ENCODE measurements at places on chromosomes 5 and 9. TPM values are rescaled to one million over a fixed set of nuclear protein-coding genes. Genes with fewer than 3 reads are reported as not detected.

GKAP1 gene
- total RNA-seq = 3.5 TPM

CHSY3 gene
- 21.2 TPM for total RNA-seq

SPATA31D4 gene
- total RNA-seq = not detected

GRM6 gene
- total RNA-seq = not detected

ENTPD2 gene
- 55.6 TPM for total RNA-seq

OLFM1 gene
- 0.74 TPM for total RNA-seq

HBEGF gene
- total RNA-seq = 22.6 TPM

CCDC171 gene
- 6.5 TPM for total RNA-seq

QRFP gene
- not detected for total RNA-seq

DNA sequence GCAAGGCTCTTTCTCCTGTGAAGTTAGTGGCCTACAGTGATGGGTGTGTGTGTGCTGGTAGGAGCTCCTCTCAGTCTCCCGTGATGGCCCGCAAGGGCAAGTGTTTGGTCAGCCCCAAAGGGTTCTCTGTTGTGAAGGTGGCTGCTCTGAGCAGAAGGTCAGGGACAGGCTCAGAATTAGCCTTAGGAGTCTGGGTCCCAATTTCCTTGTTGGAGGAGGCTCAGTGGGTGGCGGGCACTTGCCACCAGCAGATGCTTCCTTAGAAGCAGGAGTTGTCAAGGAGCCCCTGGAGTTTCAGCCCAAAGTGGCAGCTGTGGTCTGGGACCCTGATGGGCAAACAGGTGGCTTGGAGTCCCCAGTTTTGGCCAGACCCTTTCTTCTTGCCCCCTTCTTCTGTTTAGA lies 154.4 kb downstream of the MACROH2A1 start:
- peaks cover 3% of the 10 kb centered on the region for H3K27me3 ChIP-seq
- H3K4me3 ChIP-seq = no peak overlapping the region
- H3K36me3 ChIP-seq = no peaks in the 10 kb centered on the region
- H3K4me1 ChIP-seq = no peaks in the 10 kb centered on the region

GRCh38 chr5:135557076-135557838 lies 21.5 kb upstream of the NEUROG1 start:
- no peaks in the 10 kb centered on the region for H3K4me1 ChIP-seq
- DNase-seq = no peak
- H3K36me3 ChIP-seq = no peaks in the 10 kb centered on the region
- peaks cover 5% of the 10 kb centered on the region for H3K27me3 ChIP-seq
- H3K27ac ChIP-seq = no peak overlapping the region
- no peak overlapping the region for H3K4me3 ChIP-seq

- no peaks in the 10 kb centered on the region for H3K4me1 ChIP-seq
- no peaks in the 10 kb centered on the region for H3K36me3 ChIP-seq
- DNase-seq = no peak
- no peak overlapping the region for H3K27ac ChIP-seq
- H3K27me3 ChIP-seq = peaks cover 1% of the 10 kb centered on the region
- H3K4me3 ChIP-seq = no peak overlapping the region
Observed at GRCh38 chr5:129410488-129410887, 49.6 kb upstream of the ADAMTS19 start.

- peaks cover 11% of the 10 kb centered on the region for H3K4me1 ChIP-seq
- no peak for DNase-seq
- no peaks in the 10 kb centered on the region for H3K36me3 ChIP-seq
- H3K27ac ChIP-seq = no peak overlapping the region
- H3K27me3 ChIP-seq = peaks cover 22% of the 10 kb centered on the region
Observed at GRCh38 chr5:73452215-73452614, 3.6 kb upstream of the FOXD1 start.

- peaks cover 10% of the 10 kb centered on the region for H3K4me1 ChIP-seq
- H3K27ac ChIP-seq = no peak overlapping the region
- H3K27me3 ChIP-seq = peaks cover 10% of the 10 kb centered on the region
- no peak overlapping the region for H3K4me3 ChIP-seq
- DNase-seq = no peak
- peaks cover 5% of the 10 kb centered on the region for H3K36me3 ChIP-seq
Observed at GRCh38 chr5:1105350-1106265, 6.3 kb downstream of the SLC12A7 start.

DNA sequence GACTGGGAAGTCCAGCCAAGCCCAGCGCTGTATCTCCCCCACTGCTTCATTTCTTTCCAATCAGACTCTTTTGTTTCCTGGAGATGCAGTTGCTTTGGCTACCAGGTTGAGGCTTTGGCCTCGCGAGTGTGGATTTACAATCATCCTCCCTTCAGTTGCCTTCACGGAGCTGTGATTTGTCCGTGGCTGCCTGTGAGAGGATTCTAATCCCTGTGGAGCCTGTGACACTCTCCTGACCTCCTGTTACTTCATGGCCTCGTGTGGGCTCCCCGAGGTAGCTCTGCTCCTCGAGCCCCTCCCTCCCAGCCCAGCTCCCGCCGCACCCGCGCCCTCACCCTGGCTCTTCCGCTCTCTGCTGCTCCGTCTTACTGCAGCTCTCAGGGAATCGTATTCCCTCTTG lies 107.2 kb upstream of the STC2 start:
- H3K4me1 ChIP-seq = no peaks in the 10 kb centered on the region
- H3K36me3 ChIP-seq = peaks cover 4% of the 10 kb centered on the region
- DNase-seq = no peak
- no peak overlapping the region for H3K4me3 ChIP-seq
- peaks cover 2% of the 10 kb centered on the region for H3K27me3 ChIP-seq

DNA sequence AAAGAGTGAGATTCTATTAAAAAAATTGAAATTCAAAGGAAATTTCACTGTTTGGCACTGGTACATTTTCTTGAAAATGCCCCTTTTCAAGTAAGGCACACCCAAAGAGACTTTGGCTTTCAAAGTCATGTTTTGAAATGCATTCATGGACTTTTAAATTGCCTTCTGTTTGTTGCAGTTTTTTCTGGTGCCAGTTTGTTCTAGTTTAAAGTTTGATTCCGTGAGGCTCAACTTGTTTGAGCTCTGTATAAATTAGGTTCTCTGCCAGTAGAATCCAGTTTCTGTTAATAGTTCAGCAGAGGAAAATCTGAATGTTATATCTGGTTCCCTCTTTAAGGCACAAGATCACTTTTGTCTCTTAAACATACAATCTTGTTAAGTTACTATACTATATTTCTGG lies 16.4 kb downstream of the ATP6V0E1 start:
- no peak for DNase-seq
- H3K27ac ChIP-seq = no peak overlapping the region
- peaks cover 2% of the 10 kb centered on the region for H3K27me3 ChIP-seq
- H3K36me3 ChIP-seq = peaks cover 3% of the 10 kb centered on the region
- no peak overlapping the region for H3K4me3 ChIP-seq

DNA sequence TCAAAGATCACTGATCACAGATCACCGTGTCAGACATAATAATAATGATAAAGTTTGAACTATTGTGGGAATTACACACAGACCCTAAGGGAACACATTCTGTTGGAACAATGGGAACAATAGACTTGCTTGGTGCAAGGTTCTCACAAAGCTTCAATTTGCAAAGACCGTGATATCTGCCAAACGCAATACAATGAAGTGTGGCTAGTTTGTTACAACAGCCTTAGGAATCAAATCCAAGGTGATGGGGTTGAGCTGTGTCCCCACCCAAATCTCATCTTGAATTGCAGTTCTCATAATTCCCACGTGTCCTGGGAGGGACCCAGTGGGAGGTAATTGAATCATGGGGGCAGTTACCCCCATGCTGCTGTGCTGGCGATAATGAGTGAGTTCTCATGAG lies 20.8 kb downstream of the KYAT1 start:
- H3K36me3 ChIP-seq = no peaks in the 10 kb centered on the region
- DNase-seq = no peak
- H3K27ac ChIP-seq = no peak overlapping the region
- H3K4me3 ChIP-seq = no peak overlapping the region

DNA sequence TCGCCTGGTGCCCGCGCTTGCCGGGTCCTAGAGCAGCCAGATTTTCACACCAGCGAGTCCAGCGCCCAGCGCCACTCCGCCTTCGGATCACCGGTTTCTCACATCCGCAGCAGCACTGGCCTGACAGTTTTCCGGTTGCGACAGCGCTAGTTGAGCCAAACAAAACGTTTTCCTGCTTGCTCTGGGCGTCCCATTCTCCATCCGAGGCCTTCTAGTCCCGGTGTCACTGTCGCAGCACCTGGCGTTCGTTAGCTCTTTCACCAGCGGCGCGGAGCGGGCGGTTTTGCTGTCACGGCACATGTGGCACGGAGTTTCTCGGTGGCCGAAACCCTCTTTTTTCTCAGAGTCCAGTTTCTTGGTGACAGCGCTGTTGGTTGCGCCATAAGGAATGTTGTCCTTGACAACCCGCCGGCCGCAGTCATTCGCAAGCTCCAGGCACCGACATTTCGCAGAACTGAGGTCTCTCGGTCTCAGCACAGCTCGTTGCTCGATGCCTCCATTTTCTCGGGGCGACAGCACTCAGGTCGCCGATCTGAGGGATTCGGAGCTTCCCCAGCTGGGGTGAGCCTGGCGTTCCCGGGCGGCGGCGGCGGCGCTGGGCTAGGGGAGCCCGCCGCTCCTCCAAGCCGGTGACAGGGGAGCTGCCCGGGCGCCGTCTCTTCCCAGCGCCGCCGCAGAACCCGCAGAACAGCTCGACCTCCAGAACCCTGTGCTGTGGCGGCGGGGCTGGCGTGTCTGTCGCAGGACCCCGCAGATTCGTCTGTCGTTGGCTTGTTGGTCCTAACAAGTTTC lies 47.8 kb downstream of the ANXA2R start:
- H3K27ac ChIP-seq = no peak overlapping the region
- no peak overlapping the region for H3K4me3 ChIP-seq
- DNase-seq = no peak
- peaks cover 4% of the 10 kb centered on the region for H3K27me3 ChIP-seq
- no peaks in the 10 kb centered on the region for H3K4me1 ChIP-seq

GRCh38 chr9:4661165-4661564 lies 929 bp upstream of the PLPP6 start:
- no peak overlapping the region for H3K27ac ChIP-seq
- peaks cover 35% of the 10 kb centered on the region for H3K4me1 ChIP-seq
- peaks cover 15% of the 10 kb centered on the region for H3K27me3 ChIP-seq
- no peak overlapping the region for H3K4me3 ChIP-seq

DNA sequence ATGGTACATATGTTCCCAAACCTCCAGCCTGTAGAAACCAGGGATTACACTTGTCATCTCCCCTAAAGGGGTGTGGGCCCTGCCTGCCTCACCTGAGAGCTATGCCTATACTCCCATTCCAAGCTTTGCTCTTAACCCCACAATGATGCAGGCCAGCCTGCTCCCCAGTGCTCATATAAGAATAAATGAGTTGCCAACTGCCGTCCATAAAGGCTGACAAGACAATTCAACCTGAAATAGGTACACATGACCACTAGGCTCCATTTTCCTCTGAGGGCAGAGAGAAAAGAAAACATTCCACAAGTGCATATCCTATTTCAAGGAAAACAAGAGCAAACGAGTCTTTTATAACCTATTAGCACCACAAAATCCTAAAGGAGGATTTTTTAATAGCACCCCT lies 28.4 kb downstream of the SKP1 start:
- H3K4me3 ChIP-seq = peak overlapping the region; percentile 56
- peaks cover 10% of the 10 kb centered on the region for H3K27me3 ChIP-seq
- peaks cover 57% of the 10 kb centered on the region for H3K4me1 ChIP-seq

GRCh38 chr5:143227301-143227700 lies 176.2 kb downstream of the NR3C1 start:
- no peak overlapping the region for H3K4me3 ChIP-seq
- no peak for DNase-seq
- peaks cover 7% of the 10 kb centered on the region for H3K27me3 ChIP-seq
- peaks cover 15% of the 10 kb centered on the region for H3K4me1 ChIP-seq

- no peak overlapping the region for H3K4me3 ChIP-seq
- DNase-seq = no peak
- peaks cover 2% of the 10 kb centered on the region for H3K27me3 ChIP-seq
- no peaks in the 10 kb centered on the region for H3K36me3 ChIP-seq
Observed at GRCh38 chr5:95768731-95769130, 37.6 kb downstream of the RHOBTB3 start.

GRCh38 chr5:141779503-141779973 lies 97.5 kb upstream of the ARAP3 start:
- H3K27me3 ChIP-seq = peaks cover 11% of the 10 kb centered on the region
- H3K36me3 ChIP-seq = no peaks in the 10 kb centered on the region
- DNase-seq = no peak
- H3K4me3 ChIP-seq = no peak overlapping the region
- H3K27ac ChIP-seq = no peak overlapping the region

DNA sequence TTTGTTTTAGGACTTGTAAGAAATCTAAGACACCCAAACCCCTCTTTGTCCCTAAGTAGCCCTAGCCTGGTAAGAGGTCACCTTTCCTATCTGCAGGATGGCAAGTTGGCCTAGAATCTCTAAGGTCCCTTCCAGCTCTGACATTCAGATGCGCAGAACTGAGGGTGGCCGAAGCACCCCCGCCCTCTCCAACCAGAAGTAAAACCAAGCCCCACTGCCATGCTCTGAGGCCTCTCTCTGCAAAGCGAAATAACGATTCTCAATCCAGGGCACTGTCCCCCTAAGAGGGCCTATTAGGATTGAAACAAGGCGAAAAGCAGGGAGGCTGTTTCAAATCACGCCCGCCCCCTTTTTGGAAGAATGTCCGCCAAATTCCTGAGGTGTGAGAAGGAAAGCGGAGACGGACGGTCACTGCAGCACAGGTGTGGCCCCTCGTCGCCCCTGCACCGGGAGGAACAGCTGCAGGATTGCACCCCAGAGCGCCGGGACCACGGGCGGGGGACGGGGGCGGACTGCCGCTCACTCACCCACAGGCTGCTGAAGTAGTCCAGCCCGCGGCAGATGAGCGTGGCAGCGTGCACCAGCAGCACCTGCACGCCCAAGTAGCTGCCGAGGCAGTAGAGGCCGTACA lies 824 bp downstream of the TMEM245 start:
- H3K27me3 ChIP-seq = peaks cover 7% of the 10 kb centered on the region
- H3K27ac ChIP-seq = peak overlapping the region; percentile 57
- peak overlapping the region; percentile 96 for H3K4me3 ChIP-seq
- peak; percentile 22 for DNase-seq

DNA sequence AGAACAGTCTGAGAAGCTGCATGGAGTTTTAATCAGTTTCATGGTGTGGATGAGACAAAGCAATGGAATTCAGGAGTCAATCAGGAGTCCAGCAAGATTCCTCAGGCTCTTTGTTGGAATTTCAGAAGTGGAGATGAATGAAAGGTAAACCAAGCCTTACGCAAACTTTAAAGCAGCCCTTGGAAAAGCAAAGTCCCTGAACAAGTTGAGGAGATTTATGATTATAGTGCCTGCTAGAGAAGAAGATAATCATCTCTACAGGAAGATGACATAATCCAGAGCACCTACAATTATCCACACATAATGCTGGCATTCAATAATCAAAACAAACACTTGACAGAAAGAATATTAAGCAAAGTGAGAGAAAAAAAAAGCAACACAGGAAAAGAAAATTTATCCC lies 1380.1 kb upstream of the NUDT12 start:
- no peak for DNase-seq
- no peak overlapping the region for H3K4me3 ChIP-seq
- H3K36me3 ChIP-seq = no peaks in the 10 kb centered on the region
- H3K4me1 ChIP-seq = no peaks in the 10 kb centered on the region
- H3K27me3 ChIP-seq = peaks cover 1% of the 10 kb centered on the region

- no peak overlapping the region for H3K4me3 ChIP-seq
- DNase-seq = no peak
- no peaks in the 10 kb centered on the region for H3K4me1 ChIP-seq
- H3K36me3 ChIP-seq = peaks cover 7% of the 10 kb centered on the region
- H3K27me3 ChIP-seq = no peaks in the 10 kb centered on the region
Observed at GRCh38 chr5:122816756-122817155, 28.7 kb upstream of the SNX24 start.

- no peaks in the 10 kb centered on the region for H3K27me3 ChIP-seq
- no peak overlapping the region for H3K27ac ChIP-seq
- peaks cover 5% of the 10 kb centered on the region for H3K4me1 ChIP-seq
- no peak overlapping the region for H3K4me3 ChIP-seq
Observed at GRCh38 chr5:37568893-37569292, 189.8 kb downstream of the WDR70 start.
